ENCODE measurements at places on chromosomes 5 and 9. TPM values are rescaled to one million over a fixed set of nuclear protein-coding genes. Genes with fewer than 3 reads are reported as not detected.

GRCh38 chr9:35619800-35620158, 1.6 kb upstream of the CD72 start:
- H3K27ac ChIP-seq, result peak overlapping the region; percentile 36
- no peak overlapping the region for H3K4me3 ChIP-seq

DNA sequence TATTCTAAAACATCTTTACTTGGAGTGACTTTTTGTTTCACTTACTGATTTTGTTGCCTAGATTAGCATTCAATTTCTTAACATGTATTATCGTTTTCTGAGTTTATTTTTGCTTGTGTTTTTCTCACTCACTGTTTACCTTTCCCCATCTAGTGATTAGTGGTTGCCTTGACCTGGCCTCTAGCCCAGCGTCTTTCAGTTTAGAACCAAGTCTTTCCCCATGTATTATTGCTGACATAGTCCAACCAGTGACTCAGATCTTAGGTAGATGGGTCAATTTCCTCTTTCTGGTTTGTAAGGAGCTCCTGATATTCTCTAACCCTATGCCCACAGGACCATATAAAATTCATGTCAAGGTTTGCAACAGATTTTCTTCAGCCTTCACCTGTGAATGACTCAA, 135.5 kb downstream of the PRR16 start:
- H3K27ac ChIP-seq, result no peak overlapping the region
- H3K36me3 ChIP-seq, result no peaks in the 10 kb centered on the region
- H3K4me1 ChIP-seq, result no peaks in the 10 kb centered on the region
- no peaks in the 10 kb centered on the region for H3K27me3 ChIP-seq
- DNase-seq, result no peak

DNA sequence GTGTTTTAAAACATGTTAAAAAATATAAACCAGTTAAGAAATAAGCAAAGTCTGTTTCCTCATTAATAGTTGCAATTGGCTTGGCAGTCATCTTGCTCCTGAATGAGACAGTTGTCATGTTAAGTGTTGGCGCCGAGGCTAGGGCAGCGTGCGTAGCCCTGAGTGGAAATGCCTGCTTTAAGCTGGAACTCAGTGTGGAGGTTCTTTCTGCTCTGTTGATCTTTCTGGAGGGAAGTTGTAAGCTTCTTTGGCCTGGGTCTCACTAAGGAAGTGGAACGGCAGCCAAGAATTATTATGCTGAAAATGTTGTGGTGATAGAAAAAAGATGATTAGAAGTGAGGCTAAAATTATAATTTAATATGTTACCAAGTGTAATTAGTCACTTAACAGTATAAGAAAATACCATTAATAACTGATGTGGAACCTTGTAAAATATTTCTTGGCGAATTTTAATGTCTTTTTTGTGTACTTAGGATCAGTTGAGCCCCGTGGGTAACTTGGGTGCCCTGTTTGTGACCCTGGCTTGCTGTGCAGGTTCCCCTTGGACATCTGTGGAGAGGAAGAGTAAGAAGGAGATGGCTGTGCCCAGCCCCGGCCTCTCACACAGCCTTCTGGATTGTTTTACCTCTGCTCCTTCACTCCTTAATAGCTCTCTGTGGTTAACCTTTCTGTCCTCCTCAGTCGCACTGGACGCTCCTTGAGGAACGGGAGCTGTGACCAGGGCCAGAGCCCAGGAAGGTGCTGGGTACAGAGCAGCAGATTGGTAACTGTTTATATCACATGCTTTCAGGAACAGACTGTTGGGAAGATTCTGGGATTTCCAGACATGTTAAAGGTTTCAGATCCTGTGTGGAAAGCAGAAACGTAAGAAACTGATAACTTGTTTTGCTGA, 31.0 kb downstream of the PCBD2 start:
- H3K36me3 ChIP-seq, result peaks cover 4% of the 10 kb centered on the region
- H3K27ac ChIP-seq, result no peak overlapping the region
- no peak overlapping the region for H3K4me3 ChIP-seq

- no peaks in the 10 kb centered on the region for H3K36me3 ChIP-seq
- H3K4me3 ChIP-seq, result peak overlapping the region; percentile 88
- peaks cover 10% of the 10 kb centered on the region for H3K4me1 ChIP-seq
- peak overlapping the region; percentile 76 for H3K27ac ChIP-seq
- DNase-seq, result peak; percentile 97
Measured at GRCh38 chr5:40679148-40679912, 385 bp upstream of the PTGER4 start.

GRCh38 chr9:114027159-114027862, 50.8 kb downstream of the AMBP start:
- peaks cover 10% of the 10 kb centered on the region for H3K36me3 ChIP-seq
- no peaks in the 10 kb centered on the region for H3K4me1 ChIP-seq
- no peak for DNase-seq
- H3K4me3 ChIP-seq, result no peak overlapping the region

- no peaks in the 10 kb centered on the region for H3K4me1 ChIP-seq
- no peak overlapping the region for H3K27ac ChIP-seq
- no peaks in the 10 kb centered on the region for H3K27me3 ChIP-seq
- no peak overlapping the region for H3K4me3 ChIP-seq
Measured at GRCh38 chr5:126234563-126235195, 188.5 kb upstream of the GRAMD2B start.

- DNase-seq, result no peak
- peak overlapping the region; percentile 81 for H3K4me3 ChIP-seq
- H3K27ac ChIP-seq, result peak overlapping the region; percentile 96
- peaks cover 1% of the 10 kb centered on the region for H3K36me3 ChIP-seq
- no peaks in the 10 kb centered on the region for H3K27me3 ChIP-seq
- H3K4me1 ChIP-seq, result peaks cover 29% of the 10 kb centered on the region
Measured at GRCh38 chr5:96703995-96704394, 41.8 kb downstream of the CAST start.

DNA sequence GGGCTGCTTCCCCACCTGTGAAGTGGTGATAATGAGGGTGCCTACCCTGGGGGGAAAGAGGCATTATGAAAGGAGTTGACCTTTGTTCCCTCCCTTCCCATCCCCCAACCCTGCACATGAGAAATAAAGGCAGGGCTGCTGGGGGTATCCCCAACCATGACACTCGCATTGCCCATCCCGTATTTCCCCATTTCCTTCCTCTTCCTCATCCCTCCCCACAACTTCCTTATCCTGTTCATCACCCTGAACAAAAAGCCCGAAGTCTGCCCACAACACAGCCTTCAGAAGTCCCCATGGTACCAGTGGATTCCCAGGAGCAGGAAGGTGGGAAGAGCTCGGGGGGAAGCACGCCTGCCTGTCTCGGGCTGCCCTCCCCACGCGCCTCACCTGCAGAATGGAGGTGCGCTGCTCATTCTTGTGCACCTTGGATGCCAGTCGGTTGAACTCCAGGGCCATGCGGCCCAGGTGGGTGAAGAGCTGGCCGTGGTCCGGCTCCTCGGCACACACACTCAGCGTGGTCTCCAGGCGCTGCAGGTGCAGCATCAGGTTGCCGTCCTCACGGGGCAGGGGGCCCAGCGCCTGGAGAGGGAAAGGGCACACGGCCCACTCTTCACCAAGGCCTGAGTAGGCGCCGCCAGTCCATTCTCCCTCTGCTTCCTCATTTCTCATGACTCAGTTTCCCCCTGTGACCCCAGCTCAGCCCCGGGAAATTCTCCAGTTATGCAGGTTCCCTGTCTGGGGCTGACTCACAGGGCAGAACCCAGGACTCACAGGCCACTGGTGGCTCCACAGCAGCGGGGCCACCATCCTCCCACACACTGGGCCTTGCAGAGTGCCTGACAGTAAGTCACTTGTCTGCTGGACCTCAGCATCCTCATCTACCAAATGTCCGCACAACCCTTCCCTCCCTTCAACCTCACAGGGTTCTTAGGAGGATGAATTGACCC, 24.2 kb downstream of the TNIP1 start:
- no peak overlapping the region for H3K4me3 ChIP-seq
- peaks cover 72% of the 10 kb centered on the region for H3K36me3 ChIP-seq
- H3K27me3 ChIP-seq, result no peaks in the 10 kb centered on the region
- H3K27ac ChIP-seq, result no peak overlapping the region
- DNase-seq, result peak; percentile 60

- H3K36me3 ChIP-seq, result no peaks in the 10 kb centered on the region
- no peak for DNase-seq
- no peaks in the 10 kb centered on the region for H3K27me3 ChIP-seq
- peaks cover 4% of the 10 kb centered on the region for H3K4me1 ChIP-seq
- no peak overlapping the region for H3K27ac ChIP-seq
Measured at GRCh38 chr9:85717220-85717619, 24.5 kb downstream of the AGTPBP1 start.

DNA sequence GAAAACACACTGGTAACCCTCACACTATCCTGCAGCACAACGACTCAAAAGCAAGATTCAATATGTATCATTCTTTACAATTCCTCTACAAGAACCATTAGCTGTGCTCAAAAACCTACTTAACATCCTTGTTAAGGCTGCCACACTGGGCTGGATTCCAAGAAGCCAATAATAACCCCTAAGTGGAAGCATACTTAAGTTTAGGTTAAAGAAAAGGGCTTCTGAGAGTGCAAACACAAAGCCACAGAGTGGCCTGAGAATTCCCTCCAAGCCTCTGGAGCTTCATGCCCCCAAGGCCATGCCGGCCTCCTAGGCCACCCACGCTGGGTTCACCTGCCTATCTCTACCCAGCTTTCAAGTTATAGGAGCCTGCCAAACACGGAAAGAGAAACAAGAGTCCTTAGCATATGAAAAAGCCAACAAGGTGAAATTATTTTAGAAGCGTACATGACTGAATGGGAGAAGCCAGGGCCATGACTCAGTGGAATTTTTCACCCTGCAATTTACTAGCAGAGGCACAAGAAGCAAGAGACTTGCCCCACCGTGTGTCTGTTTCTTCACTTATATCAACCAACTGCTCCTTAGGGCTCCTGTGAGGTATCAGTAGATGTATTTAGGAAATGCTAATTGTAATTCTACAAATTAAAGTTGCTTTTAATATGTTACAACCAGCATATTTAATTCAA, 293.0 kb downstream of the SPOCK1 start:
- no peaks in the 10 kb centered on the region for H3K4me1 ChIP-seq
- peaks cover 27% of the 10 kb centered on the region for H3K27me3 ChIP-seq
- no peak overlapping the region for H3K27ac ChIP-seq
- peak; percentile 68 for DNase-seq

DNA sequence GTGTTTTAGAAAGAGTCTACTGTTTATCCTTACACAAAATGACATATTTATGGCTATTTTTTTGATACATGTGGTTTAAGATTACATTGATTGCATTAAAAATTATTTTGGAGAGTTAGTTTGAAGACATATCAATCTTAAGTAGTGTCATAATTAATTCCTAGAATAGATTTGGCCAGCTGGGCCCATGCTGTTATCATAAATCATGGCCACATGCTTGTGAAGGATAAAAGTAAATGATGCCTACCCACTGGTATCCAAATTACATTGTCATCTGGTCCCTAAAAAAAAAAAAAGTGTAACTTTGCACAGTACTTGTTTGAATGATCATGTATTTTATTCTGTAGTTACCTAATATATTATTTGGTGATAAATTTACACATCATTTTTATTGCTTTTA, 96.9 kb downstream of the PARP8 start:
- no peak for DNase-seq
- no peak overlapping the region for H3K4me3 ChIP-seq
- peaks cover 8% of the 10 kb centered on the region for H3K4me1 ChIP-seq
- H3K36me3 ChIP-seq, result peaks cover 21% of the 10 kb centered on the region
- H3K27me3 ChIP-seq, result no peaks in the 10 kb centered on the region

- H3K36me3 ChIP-seq, result no peaks in the 10 kb centered on the region
- no peaks in the 10 kb centered on the region for H3K27me3 ChIP-seq
- H3K27ac ChIP-seq, result no peak overlapping the region
- no peak for DNase-seq
- H3K4me3 ChIP-seq, result no peak overlapping the region
Measured at GRCh38 chr5:74816875-74817274, 49.3 kb downstream of the FAM169A start.

GRCh38 chr5:155867522-155868088, 459.4 kb upstream of the SGCD start:
- H3K27me3 ChIP-seq, result no peaks in the 10 kb centered on the region
- H3K4me1 ChIP-seq, result no peaks in the 10 kb centered on the region
- H3K27ac ChIP-seq, result no peak overlapping the region

DNA sequence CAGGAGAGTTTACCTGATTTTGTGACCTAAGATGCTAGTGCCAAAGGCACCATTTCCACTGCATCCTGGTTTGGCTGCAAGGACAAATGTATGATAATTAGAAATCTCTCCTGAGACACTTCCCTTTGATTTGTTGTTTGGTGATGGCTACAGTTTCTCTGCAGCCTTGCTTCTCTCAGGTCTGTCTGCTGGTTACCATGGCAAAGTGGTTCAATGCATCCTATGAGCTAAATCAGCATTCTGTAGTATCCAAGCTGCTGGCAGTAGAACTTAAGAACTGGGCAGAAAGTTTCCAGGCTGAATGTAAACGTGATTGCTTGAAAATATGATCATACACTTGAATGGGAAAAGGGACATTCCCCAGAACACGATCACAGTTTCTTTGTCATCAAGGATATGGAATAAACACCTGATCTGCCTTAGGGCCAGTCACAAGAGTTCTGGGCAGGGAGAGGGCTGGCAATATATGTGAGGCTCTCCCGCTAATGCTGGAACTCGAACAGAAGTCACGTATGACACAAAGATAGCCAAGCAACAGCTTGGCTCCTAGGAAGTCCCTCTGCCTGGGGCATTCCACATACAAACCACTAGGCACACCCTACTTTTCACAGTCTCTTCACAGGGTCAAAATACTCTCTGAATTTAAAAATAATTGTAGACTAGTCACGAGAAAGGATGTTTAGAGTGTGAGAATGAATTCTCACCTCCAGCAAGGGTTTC, 138.1 kb upstream of the GRAMD2B start:
- DNase-seq, result no peak
- no peaks in the 10 kb centered on the region for H3K4me1 ChIP-seq
- no peak overlapping the region for H3K4me3 ChIP-seq
- no peaks in the 10 kb centered on the region for H3K36me3 ChIP-seq
- H3K27ac ChIP-seq, result no peak overlapping the region

- H3K4me3 ChIP-seq, result no peak overlapping the region
- DNase-seq, result no peak
- H3K36me3 ChIP-seq, result no peaks in the 10 kb centered on the region
- no peaks in the 10 kb centered on the region for H3K4me1 ChIP-seq
Measured at GRCh38 chr5:169765176-169765996, 128.3 kb downstream of the DOCK2 start.

DNA sequence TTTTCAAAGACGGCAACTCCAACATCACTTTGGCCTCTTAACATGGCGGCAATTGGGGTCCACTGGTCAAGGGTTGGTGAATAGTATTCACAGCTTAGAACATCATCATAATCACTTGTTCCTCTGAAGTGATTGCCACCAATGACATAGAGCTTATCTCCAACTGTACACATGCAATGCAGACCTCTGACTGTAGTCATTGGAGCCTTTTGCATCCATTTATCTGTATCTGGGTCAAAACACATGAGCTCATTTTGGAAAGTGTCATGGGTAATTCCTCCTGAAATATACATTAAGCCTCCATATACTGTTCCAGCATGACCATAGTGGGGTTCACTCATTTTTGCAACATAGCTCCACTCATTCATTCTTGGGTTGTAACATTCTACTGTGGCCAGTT, 2.0 kb downstream of the KLHL9 start:
- peaks cover 5% of the 10 kb centered on the region for H3K36me3 ChIP-seq
- no peak overlapping the region for H3K27ac ChIP-seq
- no peak for DNase-seq
- peaks cover 52% of the 10 kb centered on the region for H3K4me1 ChIP-seq

GRCh38 chr5:80238778-80239679, 16.8 kb downstream of the SERINC5 start:
- H3K4me3 ChIP-seq, result no peak overlapping the region
- H3K36me3 ChIP-seq, result peaks cover 12% of the 10 kb centered on the region
- H3K4me1 ChIP-seq, result peaks cover 18% of the 10 kb centered on the region
- H3K27ac ChIP-seq, result peak overlapping the region; percentile 20

FKBP15 gene
- total RNA-seq, result 60.6 TPM

CCDC187 gene
- 0.09 TPM for total RNA-seq

PCDHB9 gene
- total RNA-seq, result 2.5 TPM

C5orf52 gene
- not detected for total RNA-seq

ZBTB26 gene
- total RNA-seq, result 8.2 TPM

SOX30 gene
- total RNA-seq, result 0.12 TPM

All from upper lobe of right lung (tissue), 1 donor.